ENCODE measurements at places on chromosomes 16 and 17.
A peak's percentile ranks its signal among the peaks of the same experiment; 100 is the strongest.

- peak; percentile 76 for DNase-seq
- H3K27ac ChIP-seq: no peak overlapping the region
- H3K4me1 ChIP-seq: no peaks in the 10 kb centered on the region
- H3K27me3 ChIP-seq: no peaks in the 10 kb centered on the region
Observed at GRCh38 chr17:50205111-50205962, 3.9 kb upstream of the COL1A1 start.

DNA sequence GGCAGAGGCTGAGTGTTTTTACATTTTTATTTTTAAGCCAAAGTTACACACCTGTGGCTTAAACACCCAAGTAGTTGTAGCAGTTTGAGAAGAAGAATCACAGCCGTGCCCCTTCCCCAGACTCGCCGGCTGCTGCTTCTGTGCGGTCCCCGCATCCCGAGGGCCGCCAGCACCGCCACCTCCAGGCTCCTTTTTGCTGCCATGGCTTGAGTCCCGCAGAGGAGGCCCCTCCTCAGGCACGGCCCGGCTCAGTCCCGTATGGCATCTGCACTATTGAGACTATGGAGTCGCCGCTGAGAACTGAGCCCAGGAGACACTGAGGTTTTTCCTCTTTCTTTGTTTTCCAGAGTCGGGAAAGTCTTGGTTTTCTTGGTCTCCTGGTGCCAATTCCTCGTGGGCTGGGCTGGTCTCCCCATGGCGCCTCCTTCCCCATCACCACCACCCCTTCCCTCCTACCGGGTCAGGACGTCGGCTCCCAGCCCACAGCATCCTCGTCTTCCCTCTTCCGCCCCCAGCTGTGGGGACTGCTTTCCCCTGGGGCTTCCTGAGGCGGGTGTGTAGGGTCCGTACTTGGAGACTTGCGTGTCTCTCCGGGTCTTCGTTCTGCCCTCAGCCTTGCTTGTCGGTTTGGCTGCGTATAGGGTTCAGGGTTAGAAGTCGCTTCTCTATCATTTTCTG lies 32.6 kb upstream of the CDH15 start:
- no peak overlapping the region for H3K4me3 ChIP-seq
- no peaks in the 10 kb centered on the region for H3K36me3 ChIP-seq
- H3K4me1 ChIP-seq: no peaks in the 10 kb centered on the region

GRCh38 chr17:71283486-71283885 lies 837.3 kb upstream of the SOX9 start:
- DNase-seq: no peak
- H3K4me1 ChIP-seq: no peaks in the 10 kb centered on the region
- no peaks in the 10 kb centered on the region for H3K27me3 ChIP-seq
- no peak overlapping the region for H3K27ac ChIP-seq

GRCh38 chr17:74380959-74381808 lies 13.9 kb downstream of the GPR142 start:
- H3K36me3 ChIP-seq: no peaks in the 10 kb centered on the region
- H3K4me1 ChIP-seq: no peaks in the 10 kb centered on the region
- no peak overlapping the region for H3K4me3 ChIP-seq
- DNase-seq: no peak
- H3K27me3 ChIP-seq: no peaks in the 10 kb centered on the region
- H3K27ac ChIP-seq: no peak overlapping the region

GRCh38 chr16:72787514-72788268 lies 260.2 kb downstream of the ZFHX3 start:
- H3K36me3 ChIP-seq: no peaks in the 10 kb centered on the region
- peak overlapping the region; percentile 95 for H3K27ac ChIP-seq
- no peaks in the 10 kb centered on the region for H3K27me3 ChIP-seq
- DNase-seq: peak; percentile 87
- H3K4me1 ChIP-seq: peaks cover 4% of the 10 kb centered on the region
- H3K4me3 ChIP-seq: peak overlapping the region; percentile 45

GRCh38 chr17:40485851-40486521 lies 15.4 kb downstream of the TNS4 start:
- H3K4me1 ChIP-seq: no peaks in the 10 kb centered on the region
- no peak overlapping the region for H3K4me3 ChIP-seq
- H3K36me3 ChIP-seq: no peaks in the 10 kb centered on the region
- H3K27me3 ChIP-seq: no peaks in the 10 kb centered on the region

DNA sequence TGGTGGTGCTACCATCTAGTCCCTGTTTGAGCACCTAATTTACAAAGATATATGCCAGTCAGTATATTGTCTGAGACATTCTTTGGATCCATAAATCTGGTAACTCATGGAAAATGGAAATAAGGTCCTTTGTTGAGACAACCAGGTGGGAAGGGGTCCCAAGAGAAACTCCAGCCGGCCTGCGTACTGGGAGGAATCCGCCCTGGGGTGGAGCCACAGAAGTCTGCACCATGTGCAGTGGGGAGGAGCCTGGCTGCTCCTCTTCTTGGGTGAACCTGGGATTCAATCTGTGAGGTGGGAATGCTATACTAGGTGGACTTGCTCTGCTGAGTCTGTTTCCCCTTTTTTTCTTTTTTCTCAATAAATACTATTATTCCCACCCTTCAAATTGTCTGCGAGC lies 339.2 kb upstream of the TNRC6C start:
- no peaks in the 10 kb centered on the region for H3K27me3 ChIP-seq
- no peak overlapping the region for H3K4me3 ChIP-seq
- no peak overlapping the region for H3K27ac ChIP-seq
- H3K4me1 ChIP-seq: no peaks in the 10 kb centered on the region
- H3K36me3 ChIP-seq: no peaks in the 10 kb centered on the region

DNA sequence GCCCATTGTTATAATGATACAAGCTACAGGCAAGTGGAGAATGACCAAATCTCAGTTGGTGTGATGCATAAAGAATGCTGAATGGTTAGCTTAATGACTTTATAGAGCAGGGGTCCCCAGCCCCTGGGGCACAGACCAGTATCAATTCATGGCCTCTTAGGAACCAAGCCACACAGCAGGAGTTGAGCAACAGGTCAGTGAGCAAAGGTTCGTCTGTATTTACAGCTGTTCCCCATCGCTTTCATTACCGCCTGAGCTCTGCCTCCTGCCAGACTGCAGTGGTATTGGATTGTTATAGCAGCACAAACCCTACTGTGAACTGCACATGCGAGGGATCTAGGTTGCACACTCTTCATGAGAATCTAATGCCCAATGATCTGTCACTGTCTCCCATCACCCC lies 114.0 kb upstream of the ZFHX3 start:
- H3K4me3 ChIP-seq: no peak overlapping the region
- H3K36me3 ChIP-seq: no peaks in the 10 kb centered on the region
- H3K27me3 ChIP-seq: no peaks in the 10 kb centered on the region
- H3K4me1 ChIP-seq: peaks cover 6% of the 10 kb centered on the region

DNA sequence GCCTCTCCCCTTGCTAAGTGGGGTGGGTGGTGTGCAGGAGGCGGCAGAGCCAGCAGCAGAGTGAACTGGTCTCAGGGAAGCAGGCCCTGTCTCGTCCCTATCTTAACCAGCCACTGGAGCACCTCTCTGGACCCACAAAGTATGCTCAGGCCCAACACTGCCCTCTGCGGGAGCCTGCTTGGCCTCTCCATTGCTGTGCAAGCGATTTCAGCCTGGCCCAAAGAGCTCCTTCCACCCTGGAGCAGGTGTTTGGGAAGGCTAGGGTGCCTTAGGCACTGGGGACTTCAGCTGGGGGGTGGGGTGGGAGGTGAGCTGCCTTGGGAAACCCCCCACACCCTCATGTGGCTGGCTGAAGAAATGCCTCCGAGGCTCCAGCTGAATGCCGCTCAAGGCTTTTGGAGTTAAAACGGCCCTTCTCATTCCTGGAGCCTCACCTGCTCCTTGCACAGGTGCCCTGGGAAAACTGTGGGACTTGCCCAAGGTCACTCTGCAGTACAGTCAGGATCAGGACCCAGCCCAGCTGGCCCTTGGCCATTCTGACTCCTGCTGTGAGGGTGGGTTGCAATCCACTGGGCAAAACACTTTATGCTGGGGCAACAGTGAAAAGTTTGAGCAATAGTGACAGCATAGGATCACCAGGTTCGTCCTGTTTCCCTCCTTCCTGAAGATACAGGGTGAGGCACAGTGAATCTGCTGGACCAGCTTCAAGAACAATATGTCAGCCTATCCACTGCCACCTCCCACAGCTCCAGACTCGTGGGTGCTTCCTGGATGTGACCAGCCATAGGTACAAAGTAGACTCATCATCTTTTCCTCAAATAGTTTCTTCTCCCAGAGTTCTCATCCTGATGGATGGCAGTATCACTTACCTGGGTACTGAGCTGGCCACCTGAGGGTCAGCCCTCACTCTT lies 5.9 kb upstream of the UBE2O start:
- no peak overlapping the region for H3K4me3 ChIP-seq
- H3K4me1 ChIP-seq: no peaks in the 10 kb centered on the region
- H3K27ac ChIP-seq: no peak overlapping the region
- no peaks in the 10 kb centered on the region for H3K27me3 ChIP-seq
- H3K36me3 ChIP-seq: no peaks in the 10 kb centered on the region

GRCh38 chr17:6452471-6453266 lies 8.4 kb downstream of the PIMREG start:
- H3K4me3 ChIP-seq: no peak overlapping the region
- H3K27me3 ChIP-seq: no peaks in the 10 kb centered on the region
- no peaks in the 10 kb centered on the region for H3K4me1 ChIP-seq
- H3K27ac ChIP-seq: no peak overlapping the region

DNA sequence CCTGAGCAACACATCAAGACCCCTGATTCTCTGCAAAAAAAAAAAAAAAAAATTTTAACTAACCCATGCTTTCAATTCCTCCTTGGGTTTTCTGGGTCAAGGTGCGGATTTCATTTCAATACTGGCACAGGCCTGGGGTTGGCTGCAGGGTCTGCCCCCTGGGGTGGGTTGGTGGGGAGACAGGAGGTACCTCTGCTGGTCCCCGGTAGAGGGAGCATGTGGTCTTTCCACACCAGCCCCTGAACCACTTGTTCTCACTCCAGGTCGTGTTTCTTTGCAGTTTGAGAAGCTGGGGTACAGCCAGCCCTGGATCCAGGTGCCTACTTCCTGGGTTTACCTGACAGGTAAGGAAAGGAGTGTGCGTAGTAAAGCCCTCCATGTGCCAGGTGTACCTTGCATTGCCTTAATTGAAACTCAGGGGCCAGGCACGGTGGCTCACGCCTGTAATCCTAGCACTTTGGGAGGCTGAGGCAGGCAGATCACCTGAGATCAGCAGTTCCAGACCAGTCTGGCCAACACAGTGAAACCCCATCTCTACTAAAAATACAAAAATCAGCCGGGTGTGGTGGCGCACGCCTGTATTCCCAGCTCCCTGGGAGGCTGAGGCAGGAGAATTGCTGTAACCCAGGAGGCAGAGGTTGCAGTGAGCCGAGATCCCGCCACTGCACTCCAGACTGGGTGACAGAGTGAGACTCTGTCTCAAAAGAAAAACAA lies 21.8 kb downstream of the SDR42E2 start:
- peak; percentile 55 for DNase-seq
- H3K36me3 ChIP-seq: no peaks in the 10 kb centered on the region
- H3K27ac ChIP-seq: no peak overlapping the region
- H3K27me3 ChIP-seq: no peaks in the 10 kb centered on the region
- no peak overlapping the region for H3K4me3 ChIP-seq

DNA sequence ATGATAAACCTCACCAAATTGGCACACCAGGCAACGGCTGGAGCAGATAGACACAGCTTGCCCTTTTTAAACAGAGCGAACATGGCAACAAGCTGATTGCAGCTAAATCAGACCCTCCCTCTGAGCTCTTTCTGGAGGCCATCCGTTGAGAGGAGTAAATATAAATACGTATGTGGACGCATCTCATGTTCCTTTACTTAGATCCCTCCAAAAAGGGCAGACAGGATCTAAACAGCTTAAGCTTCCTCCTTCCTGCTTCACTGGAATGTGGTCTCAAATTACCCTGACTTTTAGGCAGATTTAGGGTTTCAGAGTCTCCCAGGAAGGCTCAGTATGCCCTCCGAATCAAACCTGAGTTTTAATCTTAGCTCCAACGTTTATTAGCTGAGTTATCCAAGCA lies 204.7 kb upstream of the GOT2 start:
- no peak for DNase-seq
- no peaks in the 10 kb centered on the region for H3K4me1 ChIP-seq
- no peaks in the 10 kb centered on the region for H3K27me3 ChIP-seq
- no peaks in the 10 kb centered on the region for H3K36me3 ChIP-seq

DNA sequence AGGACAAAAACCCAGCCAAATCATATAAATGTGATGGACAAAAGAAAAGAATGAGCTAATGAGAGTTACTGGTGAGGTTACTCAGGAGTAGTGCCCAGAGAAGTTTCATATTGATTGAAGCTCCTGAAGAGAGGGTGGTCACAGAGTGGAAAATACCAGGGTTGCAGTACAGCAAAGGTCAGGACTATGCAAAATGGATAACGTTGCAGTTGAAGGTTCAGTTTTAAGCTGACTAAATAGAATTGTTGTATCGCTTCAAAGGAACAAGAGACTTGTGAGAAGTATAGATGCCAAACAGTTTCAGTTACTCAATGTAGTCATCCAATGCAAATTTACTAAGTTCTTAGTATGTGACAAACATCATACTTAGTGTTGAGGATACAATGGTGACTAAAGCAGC lies 47.1 kb downstream of the ABCA8 start:
- no peaks in the 10 kb centered on the region for H3K4me1 ChIP-seq
- no peak overlapping the region for H3K4me3 ChIP-seq
- no peaks in the 10 kb centered on the region for H3K36me3 ChIP-seq
- no peaks in the 10 kb centered on the region for H3K27me3 ChIP-seq
- DNase-seq: no peak
- no peak overlapping the region for H3K27ac ChIP-seq

GRCh38 chr17:55664287-55664686 lies 58.4 kb downstream of the TMEM100 start:
- H3K27me3 ChIP-seq: no peaks in the 10 kb centered on the region
- no peak overlapping the region for H3K27ac ChIP-seq

DNA sequence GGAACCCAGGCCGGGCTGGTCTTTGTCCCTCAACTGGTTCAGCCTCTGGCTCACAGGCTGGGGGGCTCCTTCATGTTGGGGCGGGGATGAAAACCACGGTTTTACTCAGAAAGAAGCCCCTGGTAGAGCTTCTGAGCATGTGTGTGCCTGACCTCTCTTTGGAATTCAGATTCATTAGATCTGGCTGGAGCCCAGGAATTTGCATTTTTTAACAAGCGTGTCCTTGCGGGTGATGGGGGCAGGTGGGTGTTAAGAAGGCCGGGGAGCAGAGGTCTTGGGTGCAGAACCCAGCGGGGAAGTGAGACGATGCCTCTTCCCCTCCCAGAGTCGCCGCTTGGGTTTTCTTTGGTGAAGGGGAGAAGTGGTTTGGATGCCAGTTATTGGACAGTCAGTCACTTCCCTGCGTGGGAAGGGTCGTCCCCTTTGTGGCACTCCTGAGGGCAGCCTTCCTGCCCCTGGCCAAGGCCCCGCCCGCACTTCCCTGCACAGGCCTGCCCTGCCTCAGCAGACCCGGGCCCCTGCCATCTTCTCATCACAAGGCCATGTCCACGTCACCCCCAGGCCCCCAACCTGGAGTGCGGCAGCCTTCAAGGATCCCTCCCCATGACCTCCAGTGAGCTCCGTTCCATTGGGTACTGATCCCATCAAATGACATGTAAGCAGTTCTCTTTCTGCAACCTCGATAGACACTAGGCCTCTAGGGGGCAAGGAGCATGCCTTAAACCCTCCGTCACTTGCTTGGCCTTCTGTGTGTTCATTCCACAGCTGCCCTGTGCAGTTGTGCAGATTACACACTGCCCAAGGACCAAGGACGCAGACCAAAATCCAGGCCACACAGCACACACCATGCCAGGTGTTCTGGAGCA lies 177.7 kb upstream of the CIBAR2 start:
- H3K36me3 ChIP-seq: no peaks in the 10 kb centered on the region
- no peaks in the 10 kb centered on the region for H3K4me1 ChIP-seq
- H3K27ac ChIP-seq: no peak overlapping the region
- DNase-seq: no peak
- no peak overlapping the region for H3K4me3 ChIP-seq

GRCh38 chr16:48156790-48157209 lies 1.0 kb upstream of the ABCC12 start:
- H3K4me1 ChIP-seq: no peaks in the 10 kb centered on the region
- H3K27ac ChIP-seq: no peak overlapping the region
- H3K4me3 ChIP-seq: no peak overlapping the region

GRCh38 chr16:31487071-31487719 lies 4.3 kb downstream of the SLC5A2 start:
- no peaks in the 10 kb centered on the region for H3K27me3 ChIP-seq
- peak overlapping the region; percentile 19 for H3K4me3 ChIP-seq
- H3K36me3 ChIP-seq: no peaks in the 10 kb centered on the region
- no peaks in the 10 kb centered on the region for H3K4me1 ChIP-seq

Measured in aorta (tissue), 5 donors.